ENCODE measurements at places on chromosomes 2 and 18.

GRCh38 chr2:223451-223850, 40.4 kb downstream of the SH3YL1 start:
- no peak for DNase-seq

GRCh38 chr18:10814336-10814735, 288.5 kb downstream of the NAPG start:
- DNase-seq, result no peak

- DNase-seq, result no peak
These were observed 127.6 kb upstream of the HS6ST1 start for GRCh38 chr2:128446049-128446873.

- DNase-seq, result no peak
These were observed 229.1 kb upstream of the FN1 start for GRCh38 chr2:215664847-215665525.

- no peak for DNase-seq
These were observed 958.9 kb downstream of the DCDC2C start for GRCh38 chr2:4662161-4662779.

DNA sequence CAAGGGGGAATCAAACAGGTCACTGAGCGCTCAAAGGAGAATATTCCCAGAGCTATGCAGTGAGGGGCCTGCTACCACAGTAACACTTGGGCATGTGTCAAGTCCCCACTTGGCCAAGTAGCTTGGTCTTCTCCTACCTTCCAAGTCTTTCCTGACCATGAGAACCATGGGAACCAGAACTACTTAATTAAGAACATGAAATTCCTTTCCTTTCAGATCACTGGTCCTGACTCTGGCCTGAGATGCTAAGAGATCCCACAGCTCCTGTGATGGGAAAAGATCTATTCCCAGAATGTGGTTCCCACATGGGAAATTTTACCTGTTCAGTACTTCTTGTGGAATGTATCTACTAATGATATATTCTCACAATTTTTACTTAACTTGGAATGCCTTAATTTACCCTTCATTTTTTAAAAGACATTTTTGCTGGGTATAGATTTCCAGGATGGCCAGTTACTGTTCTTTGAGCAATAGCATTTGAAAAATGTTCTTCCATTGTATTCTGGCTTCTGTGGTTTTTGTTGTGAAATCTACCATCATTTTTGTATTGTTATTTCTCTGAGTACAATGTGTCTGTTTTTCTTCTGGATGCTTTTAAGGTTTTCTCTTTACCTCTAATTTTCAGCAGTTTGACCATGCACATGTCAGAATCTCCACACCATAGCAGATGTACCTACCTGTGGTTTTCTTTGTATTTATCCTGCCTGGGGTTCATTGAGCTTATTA, 37.9 kb downstream of the KCNIP3 start:
- DNase-seq, result no peak
